Ovary (tissue), 10 donors: ENCODE measurements at places on chromosomes 7 and 10. TPM values are rescaled to one million over a fixed set of nuclear protein-coding genes. Genes with fewer than 3 reads are reported as not detected.

The AKR1E2 gene
- 2.2 TPM for polyA plus RNA-seq

The TES gene
- polyA plus RNA-seq, result 11.1 TPM

The NODAL gene
- polyA plus RNA-seq, result 0.04 TPM

The PROSER2 gene
- polyA plus RNA-seq, result 2.8 TPM

The WDFY4 gene
- 1.8 TPM for polyA plus RNA-seq

The KCNIP2 gene
- 3.6 TPM for polyA plus RNA-seq

The CFAP43 gene
- polyA plus RNA-seq, result 1.6 TPM

The ZNF282 gene
- 17.6 TPM for polyA plus RNA-seq

The NPY4R gene
- polyA plus RNA-seq, result not detected

The ANXA8 gene
- 1.2 TPM for polyA plus RNA-seq

The ITPRID1 gene
- polyA plus RNA-seq, result not detected

The MYO3A gene
- 0.15 TPM for polyA plus RNA-seq

The CYP3A7 gene
- 0.04 TPM for polyA plus RNA-seq

The AGAP5 gene
- polyA plus RNA-seq, result 4.7 TPM

The LEP gene
- 0.01 TPM for polyA plus RNA-seq

The PLPP4 gene
- polyA plus RNA-seq, result 0.15 TPM

The WASL gene
- 29.1 TPM for polyA plus RNA-seq

The SLC16A9 gene
- polyA plus RNA-seq, result 22.8 TPM

The ACBD7 gene
- polyA plus RNA-seq, result 0.08 TPM

The FRA10AC1 gene
- polyA plus RNA-seq, result 25.8 TPM

The ASB10 gene
- not detected for polyA plus RNA-seq

The ZP3 gene
- 12.7 TPM for polyA plus RNA-seq

The NXPH1 gene
- polyA plus RNA-seq, result 0.12 TPM

The LRRN3 gene
- 1.1 TPM for polyA plus RNA-seq

The CRTAC1 gene
- 0.13 TPM for polyA plus RNA-seq

The MUC12 gene
- polyA plus RNA-seq, result 1.9 TPM

The LRIT2 gene
- polyA plus RNA-seq, result not detected

The TAS2R5 gene
- polyA plus RNA-seq, result 1.5 TPM

The NUTM2E gene
- 0.30 TPM for polyA plus RNA-seq

The VENTX gene
- polyA plus RNA-seq, result 0.36 TPM

The GRM8 gene
- polyA plus RNA-seq, result 0.58 TPM

The BAMBI gene
- 81.9 TPM for polyA plus RNA-seq

The HYAL4 gene
- not detected for polyA plus RNA-seq

The CDC14C gene
- not detected for polyA plus RNA-seq

The MOGAT3 gene
- polyA plus RNA-seq, result not detected

The HECW1 gene
- polyA plus RNA-seq, result 0.39 TPM

The SPDYE6 gene
- polyA plus RNA-seq, result not detected

The ZNF398 gene
- 9.3 TPM for polyA plus RNA-seq

The OGDHL gene
- polyA plus RNA-seq, result 1.9 TPM

The NPSR1 gene
- polyA plus RNA-seq, result not detected

The TMEM130 gene
- 0.34 TPM for polyA plus RNA-seq

The HIPK2 gene
- polyA plus RNA-seq, result 14.8 TPM

The FAM25G gene
- not detected for polyA plus RNA-seq

The ABCA13 gene
- 0.02 TPM for polyA plus RNA-seq

The LRRC4 gene
- 5.3 TPM for polyA plus RNA-seq

The NEUROG3 gene
- not detected for polyA plus RNA-seq
